ENCODE measurements at places on chromosomes 7 and 10.

DNA sequence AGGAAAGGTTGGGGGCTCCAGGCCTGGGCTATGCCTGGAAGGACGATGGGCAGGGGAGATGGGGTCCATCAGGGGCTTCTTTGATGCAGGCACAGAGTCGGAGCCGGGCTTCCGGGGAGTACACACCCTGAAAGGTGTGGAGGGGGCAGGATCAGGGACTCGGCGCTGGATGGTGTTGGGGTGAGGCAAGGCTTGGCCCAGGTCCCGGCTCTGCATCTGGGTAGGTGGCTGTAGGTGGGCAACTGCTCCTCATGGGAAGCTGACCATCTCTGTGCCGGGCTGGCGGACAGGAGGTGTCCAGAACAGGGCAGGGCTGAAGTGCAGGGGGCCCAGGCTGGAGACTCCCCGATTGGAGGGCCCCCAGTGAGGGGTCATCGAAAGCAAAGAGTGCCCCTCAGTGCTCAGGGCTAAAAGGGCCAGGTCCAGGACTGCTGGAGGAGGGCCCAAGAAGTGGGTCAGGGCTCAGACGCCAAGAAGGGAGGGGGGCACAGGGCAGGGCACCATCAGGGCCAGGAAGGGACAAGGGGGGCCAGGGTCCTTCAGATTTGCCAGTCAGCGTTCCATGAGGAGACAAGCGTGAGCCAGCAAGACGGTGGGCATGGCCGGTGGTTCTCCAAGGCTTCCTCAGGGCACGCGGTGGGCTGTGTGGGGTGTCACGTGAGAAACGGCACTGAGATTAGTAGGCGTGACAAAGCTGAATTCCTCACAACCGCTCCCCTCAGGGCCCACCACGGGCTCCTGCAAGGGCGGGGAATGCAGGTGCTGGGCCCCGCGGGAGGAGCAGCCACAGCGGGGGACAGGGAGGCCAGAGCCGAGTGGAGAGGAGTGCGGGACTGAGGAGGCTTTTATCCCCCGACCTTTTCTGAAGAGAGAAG is 97.0 kb downstream of the BMS1 start:
- no peak for DNase-seq

GRCh38 chr7:116797612-116798011 is 64.8 kb upstream of the CAPZA2 start:
- DNase-seq: no peak

DNA sequence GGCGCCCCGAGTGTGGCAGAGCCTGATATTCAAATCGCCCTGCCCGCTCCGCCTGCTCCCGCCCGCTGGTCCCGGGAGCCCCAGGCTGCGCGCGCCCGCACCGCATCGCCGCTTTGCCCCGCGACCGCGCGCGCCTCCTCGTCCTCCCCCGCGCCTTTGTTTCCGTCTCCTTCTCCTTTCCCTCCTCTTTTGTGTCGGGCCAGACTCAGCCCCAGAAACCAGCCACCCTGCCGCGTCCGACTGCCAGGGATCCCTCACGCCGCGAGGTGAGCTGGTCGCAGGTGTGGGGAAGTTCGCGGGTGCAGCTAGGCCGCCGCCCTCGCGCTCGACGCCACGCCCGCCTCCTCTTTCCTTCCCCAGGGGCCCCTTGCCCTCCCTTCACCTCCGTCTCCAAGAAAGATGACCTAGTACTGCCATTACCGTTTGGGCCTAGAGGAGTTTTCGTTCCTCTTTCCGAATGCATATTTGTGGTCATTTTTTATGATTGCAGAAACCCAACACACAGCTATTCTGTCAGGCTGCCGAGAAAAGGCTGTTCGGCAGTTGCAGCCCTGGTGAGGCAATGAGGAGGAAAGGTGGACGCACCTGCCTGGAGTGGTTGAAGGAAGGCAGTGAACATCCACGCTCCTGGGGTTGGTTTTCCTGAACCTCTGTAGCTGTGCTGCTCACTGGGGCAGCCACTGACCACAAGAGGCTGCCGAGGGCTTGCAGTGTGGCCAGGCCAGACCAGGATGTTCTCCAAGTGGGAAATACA is 107.3 kb downstream of the SNX10 start:
- no peak for DNase-seq

GRCh38 chr7:108083980-108084379 is 46.2 kb downstream of the LAMB4 start:
- no peak for DNase-seq

GRCh38 chr10:14074062-14074884 is 256.5 kb downstream of the FRMD4A start:
- no peak for DNase-seq

GRCh38 chr10:110563132-110563531 is 4.4 kb upstream of the SMC3 start:
- no peak for DNase-seq

GRCh38 chr10:17286562-17287550 is 58.8 kb downstream of the VIM start:
- DNase-seq: no peak

DNA sequence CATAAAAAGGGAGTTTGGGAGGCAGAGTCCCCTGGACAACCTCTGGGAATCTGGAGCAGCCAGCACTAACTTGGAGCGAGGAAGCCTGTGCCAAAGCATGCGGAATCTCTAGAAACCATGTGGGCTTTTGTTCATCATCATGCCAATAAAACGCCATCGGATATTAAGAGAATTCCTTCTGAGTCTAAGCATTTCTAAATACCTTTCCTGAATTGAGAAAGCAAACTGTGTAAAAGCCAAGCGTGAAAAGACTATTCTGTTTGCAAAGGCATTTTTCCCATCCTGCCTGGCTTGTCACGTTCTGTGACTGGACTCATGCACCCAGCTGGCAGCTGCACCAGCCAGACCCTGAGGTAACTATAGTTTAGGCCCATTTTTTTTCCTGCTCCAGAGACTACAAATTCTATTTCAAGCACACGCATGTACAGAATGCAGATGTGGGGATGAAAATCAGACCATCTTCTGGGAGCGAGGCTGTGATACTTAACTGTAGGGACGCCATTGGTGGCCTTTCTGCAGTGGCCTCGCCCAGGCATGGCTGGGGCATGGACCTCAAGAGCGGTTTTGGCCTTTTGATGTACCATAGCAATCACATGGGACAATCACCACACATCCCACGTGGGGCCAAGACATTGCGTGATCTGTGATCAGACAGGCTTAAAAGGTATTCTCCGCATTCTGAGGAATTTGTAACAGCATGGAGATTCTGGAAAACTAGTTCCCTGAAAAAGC is 218.9 kb downstream of the KIAA1217 start:
- DNase-seq: no peak

DNA sequence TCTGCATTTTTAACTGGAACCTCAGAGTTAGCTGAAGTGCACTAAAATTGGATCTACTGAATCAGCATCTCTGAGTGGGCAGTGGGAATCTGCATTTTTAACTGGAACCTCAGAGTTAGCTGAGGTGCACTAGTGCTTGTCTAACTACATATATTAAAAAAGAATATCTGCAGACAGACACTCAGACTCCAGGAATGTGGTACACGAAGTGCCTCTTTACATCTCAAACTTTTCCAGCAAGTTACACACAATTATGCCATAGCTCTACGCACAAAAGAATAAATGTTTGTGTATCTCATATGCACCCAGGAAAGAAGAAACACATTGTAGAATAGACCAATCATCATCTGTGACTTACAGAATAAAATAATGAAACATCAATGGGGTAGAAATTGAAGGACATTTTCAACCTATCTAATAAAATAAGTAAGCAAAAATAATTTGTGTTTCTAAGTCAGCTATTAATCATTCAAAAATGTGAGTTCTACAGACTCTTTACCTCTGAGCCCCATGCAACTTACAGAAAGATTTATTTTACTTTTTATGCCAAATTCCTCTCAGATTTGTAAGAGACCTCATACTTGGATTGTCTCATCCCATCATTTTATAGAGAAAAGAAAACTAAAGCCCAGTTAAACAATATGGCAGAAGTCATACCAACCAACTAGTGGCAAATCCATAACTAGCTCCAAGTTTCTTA is 28.3 kb downstream of the PPP1R3A start:
- DNase-seq: no peak

DNA sequence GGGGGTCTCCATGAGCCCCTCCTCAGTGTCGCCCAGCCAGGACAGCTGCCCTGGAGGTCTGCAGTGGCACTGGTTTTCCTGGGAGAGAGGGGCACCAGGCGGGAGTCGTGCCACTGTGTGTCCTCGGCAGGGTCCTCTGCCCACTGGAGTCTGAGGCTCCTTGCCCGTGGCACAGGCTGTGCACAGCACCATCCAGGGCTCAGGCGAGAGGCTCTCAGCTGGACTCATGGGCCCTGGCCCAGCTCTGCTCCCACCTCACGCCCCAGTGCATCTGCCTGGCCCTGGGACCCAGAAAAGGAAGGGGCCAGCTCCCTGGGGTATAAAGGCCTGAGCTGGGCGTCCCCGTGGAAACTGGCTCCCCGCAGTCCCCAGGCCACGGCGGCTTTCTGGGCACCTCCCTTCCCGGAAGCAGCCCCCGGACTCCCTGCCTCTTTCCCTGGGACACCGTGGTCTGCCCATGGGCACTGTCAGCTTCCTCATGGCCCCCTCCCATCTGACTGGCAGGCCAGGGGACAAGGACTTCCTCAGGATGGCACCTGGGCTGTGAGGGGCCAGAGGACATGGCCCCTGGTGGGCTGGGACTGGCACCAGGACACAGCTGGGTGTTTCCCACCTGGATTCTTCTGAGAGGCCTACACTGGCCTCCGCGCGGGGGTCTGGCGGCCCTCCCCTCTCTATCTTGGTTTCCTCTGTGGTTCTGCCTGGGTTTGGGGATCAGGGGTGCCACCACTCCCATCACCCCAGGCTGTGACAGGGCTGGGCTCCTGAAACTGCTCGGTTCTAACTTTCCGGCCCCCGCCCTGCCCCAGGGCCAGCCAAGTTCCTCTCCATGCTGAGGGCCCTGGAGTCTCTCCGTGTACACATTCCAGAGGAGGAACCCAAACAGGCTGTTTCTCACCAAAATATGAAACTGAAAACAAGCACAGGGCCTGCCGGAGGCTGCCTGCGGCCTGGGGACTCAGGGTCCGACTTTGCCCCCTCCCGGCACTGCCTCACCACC is 5.5 kb downstream of the FOXL3 start:
- no peak for DNase-seq

GRCh38 chr7:139562961-139563565 is 39.6 kb downstream of the CLEC2L start:
- DNase-seq: no peak

DNA sequence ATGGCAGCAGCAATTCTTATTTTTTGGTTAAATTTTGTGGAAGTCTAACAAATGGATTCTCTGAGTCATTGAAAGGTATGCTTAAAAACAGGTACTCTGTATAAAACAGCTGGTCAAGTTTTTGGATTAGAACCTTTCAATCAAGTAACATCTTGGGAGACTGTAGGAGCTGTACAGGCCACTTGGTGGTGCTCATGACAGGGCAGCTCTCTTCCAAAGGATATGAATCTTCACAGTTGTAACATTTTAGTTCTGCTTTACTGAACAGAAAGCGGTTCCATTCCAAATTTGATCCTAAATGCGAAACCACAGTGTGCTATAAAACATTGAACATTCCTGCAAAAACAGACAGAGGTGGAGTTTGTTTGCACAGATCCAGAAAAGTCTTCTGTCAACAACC is 44.5 kb upstream of the AGR3 start:
- no peak for DNase-seq

DNA sequence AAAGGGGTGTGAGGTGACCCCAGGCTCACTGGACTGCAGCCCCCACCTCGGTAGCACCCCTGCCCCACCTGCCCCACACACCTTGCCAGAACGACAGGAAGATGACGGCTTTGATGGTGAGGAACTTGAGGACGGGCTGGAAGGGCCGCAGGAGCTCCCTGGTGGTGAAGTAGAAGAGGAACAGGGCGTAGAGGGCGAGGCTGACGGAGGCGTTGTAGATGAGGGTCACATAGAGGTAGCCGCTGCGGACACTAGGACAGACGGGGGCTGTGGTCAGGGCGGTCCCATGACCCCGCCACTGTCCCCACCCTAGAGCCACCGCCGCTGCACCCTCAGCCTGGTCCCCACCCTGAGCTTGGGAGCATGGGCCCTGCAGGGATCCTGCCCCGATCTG is 7.6 kb downstream of the TMEM184A start:
- DNase-seq: no peak

GRCh38 chr10:125102246-125102645 is 58.1 kb downstream of the CTBP2 start:
- DNase-seq: no peak

DNA sequence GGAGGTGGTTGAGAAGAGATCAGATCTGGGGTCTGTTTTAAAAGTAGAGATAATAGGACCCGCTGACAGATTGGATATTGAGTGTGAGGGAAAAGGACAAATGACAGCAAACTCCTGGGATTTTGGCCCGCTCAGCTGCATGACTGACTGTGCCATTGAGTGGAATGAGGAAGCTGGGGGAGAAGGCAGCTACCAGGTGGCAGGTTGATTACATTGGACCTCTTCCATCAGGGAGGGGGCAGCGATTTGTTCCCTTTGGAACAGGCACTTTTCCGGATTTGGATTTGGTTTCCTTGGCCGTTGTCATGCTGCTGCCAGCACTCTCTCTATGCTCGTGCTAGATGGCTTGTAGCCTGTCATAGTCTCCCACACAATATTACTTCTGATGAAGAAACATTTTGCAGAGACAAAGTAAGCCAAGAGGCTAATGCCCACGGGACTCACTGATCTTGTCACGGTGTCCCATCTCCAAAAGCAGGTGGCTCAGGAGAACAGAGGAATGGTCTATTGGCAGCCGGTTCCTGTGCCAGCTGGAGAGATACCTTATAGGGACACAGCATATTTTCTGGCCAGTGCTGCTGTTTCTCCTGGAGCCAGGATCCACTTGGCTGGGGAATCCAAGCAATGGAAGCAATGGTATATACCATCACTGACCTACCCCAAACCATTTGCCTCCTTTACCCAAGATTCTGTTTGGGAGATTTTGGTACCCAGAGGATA is 69.1 kb upstream of the WAC start:
- DNase-seq: no peak

GRCh38 chr10:60315311-60315710 is 74.4 kb downstream of the ANK3 start:
- no peak for DNase-seq

DNA sequence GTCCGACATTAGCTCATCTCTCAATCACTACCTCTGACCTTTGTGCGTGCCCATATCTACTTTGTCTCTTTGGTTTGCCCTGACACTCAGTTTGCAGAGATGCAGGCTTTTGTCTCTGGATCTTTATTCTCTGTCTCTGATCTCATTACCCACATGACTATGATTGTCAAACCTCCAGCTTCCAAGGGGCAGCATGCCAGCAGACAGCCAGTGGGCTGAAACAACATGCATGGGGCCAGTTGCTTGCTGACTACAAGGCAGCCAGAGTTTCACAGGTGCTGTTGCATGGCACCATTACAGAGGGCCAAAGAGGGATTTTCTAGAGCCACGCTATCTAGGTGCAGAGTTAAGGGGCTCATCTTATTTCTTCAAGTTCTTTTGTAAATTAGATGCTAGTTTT is 146.2 kb downstream of the SPAG6 start:
- no peak for DNase-seq

DNA sequence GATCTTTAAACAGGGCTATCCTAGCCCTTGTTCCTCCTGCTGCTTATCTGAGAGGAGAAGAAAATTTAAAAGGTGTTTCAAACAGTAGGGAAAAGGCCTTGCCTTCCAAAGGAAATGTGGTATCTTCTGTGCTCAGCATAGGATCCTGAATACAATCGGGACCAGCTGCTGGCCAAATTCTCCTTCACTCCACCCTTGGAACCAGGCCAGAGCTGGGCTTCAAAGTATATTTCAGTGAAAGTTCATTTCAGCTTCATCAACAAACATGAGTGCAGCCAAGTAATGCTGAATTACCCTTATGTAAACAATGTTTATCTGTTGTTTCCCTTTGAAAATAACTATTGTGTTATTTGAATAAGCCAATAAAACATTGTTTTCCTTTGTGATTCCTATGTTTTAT is 146.5 kb upstream of the MEOX2 start:
- no peak for DNase-seq

GRCh38 chr7:51369746-51370145 is 53.1 kb upstream of the COBL start:
- no peak for DNase-seq
